ENCODE measurements at places on chromosomes 7 and 10.

GRCh38 chr7:64884085-64884912 lies 18.8 kb upstream of the ZNF273 start:
- DNase-seq = no peak

DNA sequence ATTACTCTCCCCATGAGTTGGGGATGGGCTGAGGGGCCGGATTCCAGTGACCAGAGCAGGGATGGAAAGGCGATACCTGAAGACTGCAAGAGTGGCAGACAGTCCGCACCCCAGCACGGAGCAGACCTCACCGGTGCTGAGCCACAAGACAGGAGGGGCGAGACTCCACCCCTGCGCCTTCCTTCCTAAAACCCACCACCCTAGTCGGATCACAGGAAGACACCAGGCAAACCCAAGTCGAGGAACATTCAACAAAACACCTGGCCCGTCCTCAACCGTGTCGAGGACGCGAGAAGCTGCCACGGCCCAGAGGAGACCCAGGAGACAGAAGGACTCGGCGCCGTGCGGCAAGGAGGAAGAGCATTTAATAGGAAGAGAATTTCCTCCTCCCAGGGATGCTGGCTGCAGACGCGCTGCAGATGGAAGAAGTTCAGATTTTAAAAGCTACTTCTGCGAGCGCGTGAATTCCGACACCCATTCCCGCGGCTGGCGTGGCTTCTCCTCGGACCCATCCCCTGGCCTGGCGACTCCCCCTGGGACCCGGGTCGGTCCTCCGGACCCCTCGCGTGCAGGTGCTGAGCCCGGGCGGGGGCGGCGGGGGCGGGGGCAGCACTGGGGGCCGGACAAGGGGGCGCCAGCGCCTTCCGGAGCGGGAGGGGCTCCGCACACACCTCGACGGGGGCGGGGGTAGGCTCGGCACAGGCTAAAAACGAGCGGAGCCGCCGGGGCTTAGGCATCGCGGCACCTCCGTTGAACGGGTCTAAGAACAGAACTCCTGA lies 563 bp upstream of the UTF1 start:
- no peak for DNase-seq

DNA sequence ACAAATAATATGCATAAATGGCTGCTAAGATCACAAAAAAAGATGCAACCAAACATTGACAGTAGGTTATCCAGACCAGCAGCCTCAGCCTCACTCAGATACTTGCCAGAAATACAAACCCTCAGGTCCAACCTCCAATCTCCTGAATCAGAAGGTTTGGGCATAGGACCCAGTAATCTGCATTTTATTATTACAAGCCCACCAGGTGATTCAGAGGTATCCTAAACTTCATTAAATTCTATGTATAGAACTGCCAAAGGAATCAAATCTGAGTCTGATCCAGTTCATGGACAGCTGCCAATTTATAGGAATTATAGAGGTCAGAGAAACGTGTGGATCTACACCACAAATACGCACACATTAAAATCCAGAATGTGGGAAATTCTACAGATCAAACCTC lies 41.3 kb downstream of the ZNF438 start:
- no peak for DNase-seq

GRCh38 chr10:13100349-13101294 lies 659 bp downstream of the OPTN start:
- DNase-seq = no peak

GRCh38 chr10:26800468-26800867 lies 60.3 kb downstream of the ABI1 start:
- DNase-seq = no peak

- no peak for DNase-seq
Measured at GRCh38 chr10:69878038-69878437, 76.3 kb downstream of the COL13A1 start.

DNA sequence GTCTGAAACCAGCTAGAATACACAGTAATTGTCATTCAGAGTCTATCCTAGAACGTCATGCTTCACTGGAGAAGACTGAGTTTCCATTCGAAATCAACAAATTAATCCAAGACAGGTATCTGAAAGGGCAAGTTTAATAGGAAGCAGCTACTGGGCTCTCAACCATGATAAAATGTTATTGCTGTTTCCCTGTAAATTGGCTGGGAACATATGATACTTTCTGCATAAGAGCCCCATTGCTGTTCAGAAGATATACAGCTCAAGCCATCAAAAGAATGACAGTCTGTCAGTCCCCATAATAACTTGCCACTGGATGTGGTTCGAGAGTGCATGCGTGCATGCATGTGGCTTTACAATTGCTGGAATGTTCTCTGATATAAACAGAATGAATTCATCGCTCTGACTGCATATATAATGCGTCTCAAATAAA lies 129.0 kb downstream of the HIBADH start:
- DNase-seq = no peak

DNA sequence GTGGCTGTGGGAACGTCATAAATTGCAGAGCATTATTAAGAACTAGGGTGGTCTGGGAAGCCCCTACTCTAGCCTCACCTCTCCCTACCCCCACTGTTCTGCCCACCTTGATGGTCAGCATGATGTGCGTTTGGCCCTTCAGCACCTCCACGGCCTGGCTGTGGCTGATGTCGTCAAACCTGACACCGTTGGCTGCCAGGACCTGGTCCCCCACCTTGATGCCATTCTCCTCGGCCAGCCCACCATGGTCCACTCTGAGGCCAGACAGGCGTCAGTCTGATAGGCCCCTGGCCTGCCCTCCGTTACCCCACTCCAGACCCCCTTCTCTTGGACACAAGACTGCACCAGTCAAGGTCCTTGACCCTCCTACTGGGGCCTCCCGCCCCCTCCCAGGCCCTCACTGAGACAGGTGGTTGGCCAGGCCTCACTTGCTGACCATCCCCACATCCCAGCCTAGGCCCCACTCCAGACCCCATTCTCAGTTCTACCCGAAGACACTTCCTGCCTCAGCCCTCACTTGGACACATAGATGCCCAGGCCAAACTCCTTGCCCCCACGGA lies 9.2 kb downstream of the PDZD7 start:
- DNase-seq = no peak

DNA sequence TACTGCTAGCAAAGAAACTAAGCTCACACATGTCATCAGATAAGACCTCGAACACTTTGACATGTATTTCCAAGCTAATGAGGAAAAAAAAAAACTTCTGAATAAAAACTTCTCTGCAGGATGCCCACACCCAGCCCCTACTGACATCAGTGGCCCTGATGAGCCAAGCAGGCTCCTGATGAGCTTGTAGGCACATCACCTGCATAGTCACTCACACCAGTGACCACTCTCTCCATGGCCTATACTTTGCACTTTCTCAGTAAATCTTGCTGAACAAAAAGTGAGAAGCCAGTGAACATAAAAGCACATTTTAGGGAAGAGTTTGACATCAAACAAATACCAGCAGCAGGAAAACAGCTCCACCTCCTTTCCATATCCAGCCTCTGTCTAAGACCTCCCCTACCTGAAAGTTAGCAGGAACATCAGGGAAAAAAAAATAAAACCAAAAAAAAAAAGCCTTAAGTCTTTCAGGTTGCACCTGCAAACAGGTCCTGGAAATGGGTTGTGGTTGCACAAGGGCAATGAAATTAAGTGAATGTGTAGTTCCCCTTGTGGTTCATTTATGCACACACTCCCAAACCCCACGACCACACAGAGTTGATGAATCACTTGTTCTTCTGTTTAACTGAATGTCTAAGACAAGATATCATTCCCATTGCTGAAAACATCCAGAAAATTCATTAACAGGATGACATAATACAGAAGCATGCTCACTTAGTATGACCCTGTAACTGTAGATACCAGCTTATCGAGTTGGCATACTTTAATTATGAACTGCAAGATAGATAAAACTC lies 205.2 kb upstream of the PDE1C start:
- DNase-seq = no peak

DNA sequence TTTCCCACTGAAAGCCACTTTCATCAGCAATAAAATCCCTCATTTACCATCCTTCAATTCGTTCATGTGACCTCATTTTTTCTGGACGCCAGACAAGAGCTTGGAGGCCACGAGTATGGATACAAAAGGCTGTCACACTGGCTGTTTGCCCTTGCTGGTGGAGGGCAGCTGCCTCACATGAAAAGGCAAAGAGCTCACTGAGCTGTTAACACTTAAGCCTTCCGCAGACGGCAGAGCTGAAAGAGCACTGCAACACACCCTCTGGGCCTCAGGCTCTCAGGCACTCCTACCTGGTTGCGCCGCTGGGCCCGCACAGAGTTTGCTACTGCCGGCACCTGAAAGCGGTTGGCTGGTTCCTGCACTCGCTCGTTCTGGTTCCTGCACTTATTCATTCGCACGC lies 193.5 kb downstream of the CFTR start:
- peak; percentile 67 for DNase-seq

DNA sequence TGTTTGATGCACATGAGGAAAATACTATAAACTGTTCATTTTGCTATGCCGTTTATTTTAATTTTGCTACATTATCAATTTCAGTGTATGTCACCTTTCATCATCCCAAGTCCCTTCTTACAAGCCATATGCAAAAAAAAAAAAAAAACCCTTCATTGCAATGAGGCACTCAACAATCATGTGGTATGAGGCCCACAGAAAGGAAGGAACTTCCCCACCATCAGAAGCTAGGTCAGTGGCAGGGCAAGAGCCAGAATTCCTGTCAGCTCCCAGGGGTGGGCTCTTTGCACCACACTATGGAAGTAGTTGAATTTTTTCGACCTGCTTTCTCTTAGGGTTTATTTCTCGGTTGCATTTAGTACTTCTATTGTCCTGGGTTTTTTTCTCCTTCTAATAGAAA lies 75.4 kb downstream of the NOC3L start:
- no peak for DNase-seq

DNA sequence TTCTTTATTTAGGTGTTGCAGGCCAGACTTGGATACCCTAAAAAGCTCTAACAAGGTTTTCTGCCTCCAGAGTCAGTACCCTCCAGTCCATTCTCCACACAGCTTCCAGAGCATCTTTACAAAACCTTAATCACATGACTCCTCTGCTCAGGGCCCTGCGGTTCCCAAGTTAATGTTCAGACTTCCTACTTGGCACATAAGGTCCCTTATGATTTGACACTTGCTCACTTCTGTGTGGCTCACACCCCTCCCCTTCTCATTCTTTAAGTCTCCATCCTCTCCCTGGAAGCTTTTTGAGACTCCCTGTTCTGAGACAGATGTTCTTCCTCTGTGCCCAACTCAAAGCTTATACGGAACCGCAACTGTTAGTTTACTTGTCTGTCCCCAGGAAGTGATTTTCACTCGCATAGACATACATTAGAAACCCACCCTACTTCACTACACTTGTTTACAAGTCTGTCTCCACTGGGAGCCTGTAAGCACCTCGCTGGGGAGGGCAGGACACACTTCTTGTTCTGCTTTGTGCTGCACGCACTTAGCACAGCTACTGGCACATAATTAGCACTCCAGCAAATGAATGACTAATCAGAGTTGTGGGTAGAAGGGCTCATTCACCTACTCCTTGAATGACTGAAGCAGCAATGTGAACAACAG lies 154.3 kb upstream of the LAMB4 start:
- no peak for DNase-seq

- DNase-seq = peak; percentile 88
Measured at GRCh38 chr10:3902054-3902808, 117.2 kb upstream of the KLF6 start.

- no peak for DNase-seq
Measured at GRCh38 chr10:124903111-124903510, 38.8 kb upstream of the ZRANB1 start.

DNA sequence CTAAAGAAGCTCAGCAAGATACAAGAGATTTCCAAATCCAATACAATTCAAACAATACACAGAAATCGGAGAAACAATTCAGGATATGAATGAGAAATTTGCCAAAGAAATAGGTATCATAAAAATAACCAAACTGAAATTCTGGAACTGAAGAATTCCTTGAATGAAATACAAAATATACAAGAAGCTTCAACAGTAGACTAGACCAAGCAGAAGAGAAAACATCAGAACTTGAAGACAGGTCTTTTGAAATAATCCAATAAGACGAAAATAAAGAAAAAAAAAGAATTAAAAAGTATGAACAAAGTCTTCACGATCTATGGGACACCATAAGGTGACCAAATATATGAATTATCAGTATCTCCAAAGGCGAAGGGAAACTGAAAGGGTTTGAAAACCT lies 2.8 kb upstream of the IFIT2 start:
- no peak for DNase-seq

DNA sequence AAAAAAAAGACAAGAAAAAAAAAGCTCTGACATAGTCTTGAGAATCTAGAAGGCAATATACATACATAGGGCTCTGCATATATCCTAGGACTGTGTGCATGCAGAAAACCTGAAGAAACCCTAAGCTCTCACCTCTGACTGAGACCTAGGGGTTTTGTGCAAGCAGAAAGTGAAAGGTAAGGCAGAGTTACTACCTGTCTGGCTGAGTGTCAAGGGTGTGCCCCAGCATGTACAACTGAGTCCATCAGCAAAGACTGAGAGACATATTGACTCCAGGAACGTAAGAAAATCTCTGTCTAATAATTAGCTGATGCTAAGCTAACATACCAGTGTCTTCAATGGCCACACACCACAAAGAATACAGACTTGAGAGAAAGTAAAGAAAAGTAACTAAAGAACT lies 16.3 kb upstream of the HNRNPH3 start:
- DNase-seq = no peak

DNA sequence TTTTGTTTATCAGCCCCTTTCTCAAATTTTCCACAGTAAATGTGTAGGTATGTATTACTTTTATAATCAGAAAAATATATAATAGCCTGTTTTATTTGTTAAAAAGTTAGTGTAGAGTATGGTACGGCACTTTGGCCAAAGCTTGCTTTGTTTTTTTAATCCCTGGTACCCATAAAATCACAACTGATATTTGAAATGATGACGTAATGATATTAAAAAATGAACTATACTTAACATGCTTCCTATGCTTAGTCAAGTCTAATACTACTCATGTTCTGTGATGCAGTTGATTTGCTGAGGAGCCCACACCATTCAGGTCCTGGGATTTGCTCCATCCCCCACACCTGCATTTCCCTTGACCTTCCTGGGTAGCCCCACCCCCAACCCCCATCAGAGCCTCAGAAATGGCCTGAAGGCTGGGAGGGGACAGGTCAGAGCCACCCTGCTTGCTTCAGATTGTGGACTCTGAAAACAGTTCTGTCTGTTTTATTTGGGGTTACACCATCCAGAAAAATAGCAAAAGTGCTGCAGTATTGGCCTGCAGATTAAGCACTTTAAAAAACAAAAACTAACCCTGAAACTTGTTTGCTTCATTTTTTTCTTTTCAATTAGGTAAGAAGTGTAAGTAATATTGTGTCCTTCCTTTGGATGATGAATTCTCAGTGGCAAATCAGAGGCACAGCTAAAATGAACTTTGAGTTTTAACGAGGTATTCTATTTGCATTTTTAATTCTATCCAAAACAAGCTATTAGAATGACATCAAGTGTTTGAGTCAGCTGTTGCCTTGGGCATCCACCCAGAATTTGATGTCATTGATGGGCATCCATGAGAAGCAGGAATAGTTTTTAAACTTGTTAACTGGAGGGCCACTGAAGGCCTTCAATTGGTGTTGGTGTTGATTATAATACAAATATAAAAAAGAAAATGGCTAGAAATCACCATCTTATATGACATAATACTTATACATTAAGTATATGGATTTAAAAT lies 23.3 kb downstream of the PLCE1 start:
- DNase-seq = no peak

GRCh38 chr7:65462148-65462716 lies 88.6 kb downstream of the ZNF92 start:
- no peak for DNase-seq

- no peak for DNase-seq
Measured at GRCh38 chr7:7672545-7673239, 32.1 kb downstream of the UMAD1 start.

GRCh38 chr7:108004220-108005142 lies 1.5 kb upstream of the LAMB1 start:
- no peak for DNase-seq

GRCh38 chr7:155931396-155932085 lies 119.3 kb upstream of the SHH start:
- DNase-seq = no peak
